Activated naive CD4-positive, alpha-beta T cell treated with anti-CD3 and anti-CD28 coated beads for 36 hours (primary cell): ENCODE measurements at places on chromosomes 4 and X. TPM values are rescaled to one million over a fixed set of nuclear protein-coding genes. Genes with fewer than 3 reads are reported as not detected.

DNA sequence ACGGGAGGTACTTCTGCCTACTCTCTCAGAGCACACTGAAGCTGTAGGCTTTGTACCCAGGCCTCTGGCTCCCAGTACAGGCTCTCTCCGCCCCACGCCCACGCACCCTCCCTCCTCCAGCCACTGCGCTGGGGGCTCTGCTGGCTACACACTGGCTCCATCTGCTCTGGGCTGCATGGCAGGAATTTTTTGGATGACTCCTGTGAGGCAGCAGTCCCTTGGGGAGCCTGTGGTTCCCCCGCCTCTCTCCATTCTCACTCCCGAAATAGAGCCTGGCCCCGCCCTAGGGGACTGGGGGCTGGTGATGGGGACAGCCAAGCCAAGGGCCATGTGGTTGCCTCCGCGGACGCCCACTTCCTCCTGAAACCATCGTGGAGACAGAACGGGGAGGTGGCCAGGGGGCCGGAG, 58.1 kb upstream of the ADRA2C start:
- no peak for DNase-seq

DNA sequence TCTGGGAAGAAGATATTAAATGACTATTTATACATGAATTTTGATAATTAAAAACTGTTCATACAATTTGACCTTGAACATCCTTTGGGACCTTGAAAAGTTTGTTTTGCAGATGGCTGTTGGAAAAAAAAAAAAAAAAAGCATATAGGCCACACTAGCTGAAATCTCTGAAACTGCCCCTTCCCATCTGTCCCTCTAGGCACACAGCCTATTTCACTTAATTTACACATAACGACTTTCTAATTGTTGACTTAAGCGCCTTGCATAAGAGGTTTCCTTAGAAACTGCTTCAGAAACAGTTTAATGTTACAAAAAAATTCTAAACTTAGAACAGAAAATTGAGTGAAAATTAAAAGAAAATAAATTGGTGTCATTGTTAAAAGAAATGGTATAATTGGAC, 131.0 kb downstream of the COX18 start:
- no peak for DNase-seq

DNA sequence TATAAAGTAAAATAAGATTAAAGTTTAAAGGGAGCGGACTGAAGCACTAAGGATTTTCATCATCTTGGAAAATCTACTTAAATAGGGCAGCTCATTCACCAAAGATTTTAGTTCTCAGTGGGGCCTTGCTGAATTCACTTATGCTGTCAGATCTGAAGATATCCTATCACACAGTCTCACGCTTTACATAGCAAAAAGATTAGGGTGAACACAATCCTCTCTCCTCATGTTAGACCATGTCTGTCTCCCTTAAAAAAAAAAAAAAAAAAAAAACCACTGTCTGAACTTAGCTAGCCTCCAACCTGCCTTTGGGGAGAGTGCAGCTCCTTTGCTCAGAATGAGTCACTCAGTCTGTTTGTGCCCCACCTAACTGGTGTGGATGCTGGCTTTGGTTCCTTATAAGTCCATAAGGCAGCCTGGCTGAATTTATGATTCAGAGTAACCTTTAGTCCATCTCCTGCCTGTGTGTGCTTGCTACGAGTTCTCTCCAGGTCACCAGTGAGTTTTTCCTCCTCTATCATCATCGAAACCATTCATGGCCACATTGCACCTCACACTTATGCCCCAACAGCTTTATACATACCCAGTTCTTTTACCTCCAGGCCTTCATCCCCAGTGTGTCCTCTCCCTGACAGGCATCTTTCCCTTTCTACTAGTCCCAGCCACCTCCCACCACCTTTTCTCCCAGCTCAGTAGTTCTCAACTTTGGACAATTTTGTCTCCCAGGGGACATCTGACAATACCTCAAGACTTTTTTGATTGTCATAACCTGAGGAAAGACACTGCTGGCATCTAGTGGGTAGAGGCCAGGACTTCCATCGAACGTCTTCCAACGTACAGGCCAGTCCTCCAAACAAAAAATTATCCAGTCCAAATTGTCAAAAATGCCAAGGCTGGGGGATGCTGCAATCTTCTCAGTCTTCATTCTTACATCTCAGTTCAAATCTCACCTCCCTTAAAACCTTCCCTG, 220.7 kb upstream of the EMCN start:
- no peak for DNase-seq

DNA sequence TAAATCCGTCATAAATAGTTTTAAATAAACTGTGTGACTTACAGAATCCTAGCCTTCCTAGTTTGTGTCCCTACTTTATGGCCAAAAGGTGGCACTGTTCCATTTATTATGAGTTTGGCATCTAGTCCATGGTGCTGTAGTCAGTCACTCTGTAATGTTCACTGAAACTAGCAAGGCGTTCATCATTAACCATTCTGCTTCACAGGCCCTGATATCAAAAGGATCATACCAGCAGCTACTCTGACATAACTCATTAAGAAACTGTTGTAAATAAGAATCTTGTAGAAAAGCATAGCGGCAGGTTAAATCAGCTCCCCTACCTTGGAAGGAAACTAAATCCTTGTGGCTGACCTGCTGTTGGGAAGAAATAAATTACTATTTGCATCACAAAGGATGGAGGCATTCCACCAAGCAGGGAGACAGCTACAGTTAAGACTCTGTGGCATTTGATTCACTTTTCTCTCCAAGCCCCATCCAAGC, 919.6 kb upstream of the DIAPH2 start:
- no peak for DNase-seq

TEX11 gene
- total RNA-seq: not detected
